ENCODE measurements at places on chromosomes 5 and 9. TPM values are rescaled to one million over a fixed set of nuclear protein-coding genes. Genes with fewer than 3 reads are reported as not detected.

The SMIM32 gene
- polyA plus RNA-seq = 11.6 TPM

DNA sequence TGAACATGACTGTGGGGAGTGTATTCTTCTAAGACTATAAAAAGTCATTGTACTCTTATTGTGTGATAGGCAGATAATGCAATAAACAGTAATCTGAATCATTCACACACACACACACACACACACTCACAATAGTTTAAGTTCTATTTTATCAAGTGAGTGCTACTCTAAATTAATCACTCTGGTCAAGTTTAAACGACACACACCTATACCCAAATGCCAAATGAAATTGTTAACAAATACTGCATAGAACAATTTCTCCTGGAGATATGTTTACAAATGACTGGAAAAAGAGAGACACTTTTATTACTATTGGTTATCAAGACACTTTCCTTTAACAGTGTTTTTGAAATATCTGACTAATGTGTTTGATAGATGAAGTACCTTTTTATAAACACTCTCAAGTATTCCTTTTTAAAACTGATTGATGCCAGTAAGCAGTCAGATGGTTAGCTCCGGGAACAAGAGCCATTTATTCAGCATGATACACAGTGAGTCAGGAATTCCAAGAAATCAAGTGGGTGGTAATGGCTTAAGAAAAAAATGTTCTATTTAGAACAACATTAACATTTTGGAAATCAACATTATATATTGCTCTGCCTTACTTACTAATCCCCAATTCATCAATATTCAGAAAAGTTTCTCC lies 521.6 kb upstream of the ST8SIA4 start:
- DNase-seq = no peak

GRCh38 chr5:33537240-33537639 lies 96.5 kb downstream of the TARS1 start:
- DNase-seq = no peak

The CNTLN gene
- polyA plus RNA-seq = 14.0 TPM

GRCh38 chr9:121395558-121395957 lies 25.5 kb upstream of the STOM start:
- no peak for DNase-seq

The DMRTA1 gene
- polyA plus RNA-seq = 2.0 TPM

DNA sequence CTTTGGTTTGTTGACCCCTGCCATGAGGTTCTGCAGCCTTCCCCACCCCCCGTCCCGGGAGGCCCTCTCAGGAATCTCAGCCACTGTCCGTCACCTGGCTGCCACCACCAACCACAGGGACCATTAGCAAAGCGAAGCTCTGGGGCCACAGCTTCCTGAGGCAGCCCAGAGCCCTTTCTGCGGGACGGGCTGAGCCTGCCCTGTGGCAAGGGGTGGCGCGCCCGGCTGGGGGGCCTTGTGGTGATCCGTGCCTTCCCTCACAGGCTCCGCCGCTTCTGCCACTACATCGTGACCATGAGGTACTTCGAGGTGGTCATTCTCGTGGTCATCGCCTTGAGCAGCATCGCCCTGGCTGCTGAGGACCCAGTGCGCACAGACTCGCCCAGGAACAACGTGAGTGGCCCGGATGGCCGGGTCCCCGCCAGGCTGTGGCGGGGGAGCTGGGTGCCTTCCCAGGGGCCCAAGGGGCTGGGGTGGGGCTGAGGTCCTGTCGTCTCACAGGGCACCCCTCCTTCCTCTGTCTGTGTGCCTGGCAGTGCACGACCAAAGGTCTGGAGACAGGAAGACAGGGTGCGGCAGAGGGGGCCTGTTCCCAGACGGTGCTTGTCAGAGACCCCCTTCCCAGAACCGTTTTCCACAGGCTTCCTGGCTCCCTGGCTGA lies 169.2 kb downstream of the CACNA1B start:
- no peak for DNase-seq

DNA sequence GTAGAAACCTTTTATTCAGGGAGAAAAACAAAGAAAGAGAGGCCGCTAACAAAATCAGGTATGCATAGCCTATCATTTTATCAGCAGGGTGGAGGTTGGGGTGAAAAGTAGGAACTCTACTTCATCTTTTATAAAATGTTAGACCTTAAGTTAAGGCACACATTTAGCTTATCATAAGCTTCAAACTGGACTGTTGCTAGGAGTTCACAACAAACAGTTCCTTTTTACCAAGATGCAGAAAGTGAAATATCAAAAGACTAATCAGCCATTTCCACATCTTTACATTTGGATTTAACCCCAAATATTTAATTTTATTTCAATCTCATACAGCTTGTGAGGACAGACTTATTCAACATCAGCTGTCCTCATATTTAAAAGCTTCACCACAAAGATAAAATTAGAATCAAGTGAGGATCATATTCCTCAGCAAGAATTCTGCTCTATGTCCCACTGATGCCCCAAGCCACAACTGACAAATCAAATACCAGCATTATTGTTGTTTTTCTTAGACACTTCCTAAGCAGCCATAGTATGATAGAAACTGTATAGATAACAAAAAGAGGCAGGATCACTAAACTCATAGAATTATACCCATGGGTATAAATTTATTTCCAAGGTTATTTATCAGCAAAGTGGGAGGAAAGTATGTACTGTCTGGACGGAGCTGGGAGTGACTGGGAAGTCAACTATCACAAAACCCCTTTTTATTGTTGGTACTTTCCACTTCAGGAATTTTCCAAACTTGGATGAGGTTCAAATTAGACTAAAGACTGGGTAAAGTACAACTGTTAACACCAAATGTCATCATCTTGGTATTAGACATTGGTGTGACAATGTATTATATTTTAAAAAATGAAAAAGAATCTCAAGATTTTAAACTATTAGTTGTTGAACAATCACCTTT lies 29.9 kb upstream of the MYOT start:
- no peak for DNase-seq

DNA sequence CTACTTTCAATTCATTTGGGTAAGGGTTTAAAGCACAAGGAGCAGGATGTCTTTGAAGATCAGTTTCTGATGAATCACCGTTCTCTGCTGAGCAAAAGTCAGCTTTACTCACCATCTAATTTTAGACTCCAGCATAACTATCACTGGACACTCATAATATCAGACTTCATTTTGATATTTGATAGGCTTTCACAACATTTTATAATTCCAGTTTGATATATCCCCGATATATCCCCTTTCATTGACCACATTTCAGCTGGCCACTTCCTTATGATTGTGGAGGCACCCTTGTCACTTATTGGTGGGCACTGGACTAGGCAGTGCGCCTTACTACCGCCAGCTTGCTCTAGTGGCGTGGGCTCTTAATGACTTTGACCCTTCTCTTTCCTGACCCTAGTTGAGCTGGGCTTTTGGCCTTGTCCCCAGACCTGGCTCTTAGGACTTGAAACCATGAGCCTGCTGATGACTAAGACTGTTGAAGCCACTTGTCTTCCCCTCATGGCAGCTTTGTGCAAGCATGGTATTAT lies 46.8 kb downstream of the CYSTM1 start:
- no peak for DNase-seq

- DNase-seq = no peak
Measured at GRCh38 chr5:89313044-89313443, 430.1 kb upstream of the MEF2C start.
